ENCODE measurements at places on chromosomes 1 and 21.

- DNase-seq: no peak
Measured at GRCh38 chr1:109767637-109768334, 4.1 kb upstream of the EPS8L3 start.

- no peak for DNase-seq
Measured at GRCh38 chr1:29169976-29170375, 11.7 kb downstream of the SRSF4 start.

DNA sequence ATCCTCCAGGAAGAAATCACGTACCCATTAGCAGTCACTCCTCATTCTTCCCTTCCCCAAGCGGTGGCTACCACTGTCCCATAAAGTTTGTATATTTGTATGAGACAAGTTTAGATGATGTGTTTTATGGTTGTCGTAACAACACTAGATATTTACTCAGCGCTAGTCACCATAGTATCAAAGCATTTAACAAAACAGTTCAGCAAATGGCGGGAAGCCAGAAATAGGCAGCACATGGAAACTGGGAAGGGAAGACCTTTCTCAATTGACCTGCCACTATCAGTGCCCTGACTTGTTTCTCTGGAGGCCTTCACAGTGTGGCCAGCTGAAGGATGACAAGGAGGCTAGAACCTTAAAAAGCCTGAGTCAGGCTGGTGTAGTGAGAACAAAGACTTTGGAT, 31.1 kb downstream of the CNST start:
- no peak for DNase-seq

- DNase-seq: no peak
Measured at GRCh38 chr21:34595457-34595856, 19.5 kb downstream of the RCAN1 start.

DNA sequence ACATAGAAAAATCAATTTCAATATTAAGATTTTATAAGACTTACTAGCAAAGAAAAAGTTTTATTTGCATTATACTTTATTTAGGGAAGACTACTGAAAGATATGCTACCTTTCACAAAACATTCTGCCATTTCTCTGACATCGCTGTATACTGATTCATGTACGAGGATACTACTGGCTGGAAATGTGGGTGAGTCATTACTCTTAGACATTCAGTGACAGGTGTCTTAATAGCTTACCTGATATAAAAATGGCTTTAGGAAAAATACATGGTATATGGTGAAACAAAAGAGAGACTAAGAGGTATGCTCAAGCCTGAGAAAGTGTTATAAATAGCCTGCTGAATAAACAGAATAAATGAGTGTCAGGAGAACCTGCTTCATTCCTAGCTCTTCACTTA, 73.0 kb upstream of the EXO1 start:
- DNase-seq: no peak

DNA sequence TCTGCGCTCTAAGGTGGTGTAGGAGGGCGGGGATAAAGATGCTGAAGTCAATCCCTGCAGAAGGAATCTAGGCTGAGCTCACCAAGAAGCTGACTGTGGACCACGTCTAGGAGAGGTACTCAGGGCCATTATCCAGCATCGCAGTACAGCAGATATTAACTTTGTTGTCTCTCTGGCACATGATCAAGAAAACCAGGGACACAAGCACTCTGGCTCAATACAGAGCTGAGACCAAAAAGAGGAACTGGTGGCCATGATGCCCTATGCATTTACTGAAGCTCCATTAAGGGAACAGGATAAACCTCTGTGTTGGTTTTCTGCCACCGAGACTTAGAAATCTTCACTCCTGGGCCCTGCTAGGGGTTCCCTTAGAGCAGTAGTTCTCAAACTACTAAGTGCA, 38.0 kb upstream of the ANGPTL7 start:
- no peak for DNase-seq

- no peak for DNase-seq
Measured at GRCh38 chr1:214009423-214010196, 21.8 kb downstream of the PROX1 start.

GRCh38 chr1:204344665-204345355, 14.9 kb downstream of the PLEKHA6 start:
- DNase-seq: no peak

DNA sequence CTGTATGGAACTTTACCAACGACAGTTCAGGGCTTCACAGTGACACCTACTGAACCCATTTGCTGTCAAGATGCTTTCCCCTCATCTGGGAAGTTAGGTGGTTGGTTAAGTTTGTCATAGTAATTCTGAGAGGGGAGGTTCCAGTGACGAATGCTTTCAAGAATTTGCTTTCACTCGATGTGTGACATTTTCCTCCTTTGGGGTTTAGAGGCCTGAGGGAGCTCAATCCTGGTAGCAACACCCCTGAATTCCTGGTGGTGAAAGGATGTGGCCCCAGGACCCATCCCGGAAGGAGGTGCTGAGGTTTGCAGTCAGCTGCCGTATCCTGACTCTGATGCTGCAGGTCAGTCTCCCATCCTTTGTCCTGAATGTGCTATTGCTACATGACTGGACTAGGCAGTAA, 2.8 kb downstream of the PIGV start:
- DNase-seq: no peak

- DNase-seq: no peak
Measured at GRCh38 chr1:201270616-201271390, 12.5 kb upstream of the PKP1 start.

DNA sequence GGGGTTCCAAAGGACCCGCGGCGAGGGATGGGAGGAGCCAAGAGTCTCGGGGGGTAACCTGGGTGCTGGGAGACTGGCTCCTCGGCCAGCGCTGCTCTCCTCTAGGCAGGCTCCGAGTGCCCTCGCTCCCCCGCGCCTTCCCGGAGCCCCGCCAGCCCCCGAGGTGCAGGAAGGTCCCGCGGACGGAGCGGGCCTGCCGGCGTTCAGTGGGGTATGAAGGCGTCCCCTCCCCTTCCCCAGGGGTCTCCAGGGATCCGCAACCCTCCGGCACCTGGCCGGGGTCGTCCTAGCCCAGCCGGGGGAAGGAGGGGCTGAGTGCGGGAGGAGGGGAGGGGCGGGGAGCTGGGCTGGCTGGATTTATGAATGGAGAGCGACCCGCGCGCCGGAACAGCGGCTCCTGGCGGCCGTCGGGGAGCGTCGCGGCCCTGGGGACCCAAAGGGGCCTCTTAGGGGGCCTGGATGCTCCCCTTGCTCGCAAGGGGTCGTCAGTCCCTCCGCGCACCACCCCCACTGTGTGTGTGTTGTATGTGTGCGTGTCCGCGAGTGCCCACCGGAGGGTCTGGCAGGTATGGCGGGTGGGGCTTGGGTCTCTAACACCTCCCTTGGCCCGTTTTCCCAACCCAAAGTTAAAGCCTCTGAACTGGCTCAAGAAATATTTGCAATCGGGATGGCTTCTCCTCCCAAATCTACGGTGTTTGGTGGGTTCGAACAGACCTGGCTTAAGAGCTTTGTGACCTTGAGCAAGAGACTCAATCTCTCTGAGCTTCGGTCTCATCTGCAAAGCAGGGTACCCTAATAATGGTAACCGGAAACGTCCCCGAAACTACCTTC, 642 bp downstream of the HCRTR1 start:
- no peak for DNase-seq

DNA sequence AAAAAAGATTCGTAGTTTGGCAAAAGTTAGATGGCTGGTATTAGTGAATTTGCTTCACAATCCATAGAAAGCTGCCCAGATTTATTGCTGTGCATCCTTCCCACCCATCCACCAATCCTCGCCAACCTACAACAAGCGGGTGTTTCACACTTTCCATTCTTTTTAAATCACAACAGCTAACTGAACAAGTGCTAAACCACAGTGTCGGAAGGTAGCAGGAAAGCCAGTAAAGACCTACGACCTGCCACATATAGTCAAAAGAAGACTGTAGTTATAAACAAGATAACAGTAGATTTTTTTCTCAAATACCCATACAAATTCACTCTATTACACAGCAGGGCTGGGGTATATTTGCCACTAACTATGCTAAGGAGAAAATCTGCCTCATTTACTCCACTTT, 47.0 kb upstream of the AIM2 start:
- no peak for DNase-seq

- no peak for DNase-seq
Measured at GRCh38 chr1:162916821-162917613, 56.0 kb upstream of the CCDC190 start.

DNA sequence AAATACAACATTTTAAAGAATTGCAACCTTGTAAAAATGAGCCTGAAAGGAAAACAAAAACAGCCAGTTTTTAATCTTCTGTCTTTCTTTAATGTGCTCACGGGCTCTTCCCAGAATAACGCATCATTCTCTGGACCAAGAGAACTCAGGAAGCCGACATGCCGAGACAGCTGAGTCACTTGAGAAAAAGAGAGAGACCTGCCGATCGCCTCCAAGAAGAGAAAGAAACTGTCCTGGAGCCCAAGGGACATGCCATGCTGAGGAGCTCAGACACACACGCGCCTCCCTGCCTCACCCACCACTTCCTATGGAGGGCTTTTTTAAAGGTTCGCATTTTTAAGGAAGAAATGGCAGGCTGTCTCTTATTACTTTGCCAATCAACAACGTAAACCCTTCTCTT, 176.4 kb downstream of the ZNF281 start:
- DNase-seq: no peak

- DNase-seq: no peak
Measured at GRCh38 chr1:110133436-110133835, 16.9 kb upstream of the SLC6A17 start.

DNA sequence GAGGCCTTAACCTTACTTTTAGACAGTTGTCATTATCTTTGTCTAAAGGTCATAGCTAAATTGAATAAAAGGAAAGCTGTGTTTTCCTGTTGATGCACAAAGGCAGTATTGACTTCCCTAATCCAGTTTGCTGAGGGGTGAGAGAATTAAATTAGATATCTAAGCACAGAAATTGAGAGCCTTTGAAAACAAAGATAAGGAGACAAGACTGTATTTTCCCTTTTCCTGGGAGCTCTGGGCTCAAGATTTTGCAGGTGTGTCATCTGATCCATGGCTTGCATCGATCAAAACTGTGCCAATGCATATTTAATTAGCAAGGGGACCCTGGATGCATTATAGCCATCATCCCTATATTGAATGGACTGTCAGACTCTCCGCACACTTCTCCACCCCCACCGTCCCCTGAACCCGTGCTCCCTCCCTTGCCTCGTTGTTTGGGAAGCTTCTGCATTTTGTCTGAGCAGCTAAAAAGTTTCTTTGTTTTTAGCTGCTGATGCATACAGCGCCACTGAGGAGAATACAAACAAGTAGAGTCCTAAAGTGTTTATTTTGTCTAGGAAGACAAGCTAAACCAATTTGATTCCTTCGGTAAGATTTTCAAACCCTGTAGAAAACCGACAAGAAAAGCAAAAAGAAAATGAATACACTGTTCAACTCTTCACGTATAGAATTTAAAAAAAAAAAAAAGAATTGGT, 186.3 kb downstream of the NFIA start:
- no peak for DNase-seq

DNA sequence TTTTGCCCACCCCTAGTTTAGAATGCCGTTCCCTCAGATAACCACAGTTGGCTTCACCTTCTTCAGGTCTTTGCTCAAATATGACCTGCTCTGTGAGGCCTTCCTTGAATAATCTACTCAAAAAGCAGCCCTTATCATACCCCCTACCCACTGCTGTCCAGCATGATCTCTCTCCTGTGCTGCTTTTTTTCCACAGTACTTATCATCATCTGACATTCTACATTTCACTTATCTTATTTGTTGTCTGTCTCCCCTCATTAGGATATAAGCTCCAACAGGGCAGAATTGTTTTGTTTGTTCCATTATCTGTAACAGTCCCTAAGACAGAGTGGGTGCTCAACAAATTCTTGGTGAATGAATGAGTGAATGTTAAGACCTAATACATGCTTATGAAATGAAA, 18.1 kb downstream of the USP24 start:
- no peak for DNase-seq

- no peak for DNase-seq
Measured at GRCh38 chr1:165383067-165383466, 26.6 kb upstream of the LMX1A start.

GRCh38 chr21:35159881-35160280, 110.8 kb upstream of the RUNX1 start:
- DNase-seq: no peak

- no peak for DNase-seq
Measured at GRCh38 chr1:173925306-173926242, 8.4 kb upstream of the SERPINC1 start.

GRCh38 chr1:86183810-86184209, 27.2 kb upstream of the COL24A1 start:
- no peak for DNase-seq

- DNase-seq: no peak
Measured at GRCh38 chr21:36122977-36123376, 11.9 kb upstream of the CBR3 start.

DNA sequence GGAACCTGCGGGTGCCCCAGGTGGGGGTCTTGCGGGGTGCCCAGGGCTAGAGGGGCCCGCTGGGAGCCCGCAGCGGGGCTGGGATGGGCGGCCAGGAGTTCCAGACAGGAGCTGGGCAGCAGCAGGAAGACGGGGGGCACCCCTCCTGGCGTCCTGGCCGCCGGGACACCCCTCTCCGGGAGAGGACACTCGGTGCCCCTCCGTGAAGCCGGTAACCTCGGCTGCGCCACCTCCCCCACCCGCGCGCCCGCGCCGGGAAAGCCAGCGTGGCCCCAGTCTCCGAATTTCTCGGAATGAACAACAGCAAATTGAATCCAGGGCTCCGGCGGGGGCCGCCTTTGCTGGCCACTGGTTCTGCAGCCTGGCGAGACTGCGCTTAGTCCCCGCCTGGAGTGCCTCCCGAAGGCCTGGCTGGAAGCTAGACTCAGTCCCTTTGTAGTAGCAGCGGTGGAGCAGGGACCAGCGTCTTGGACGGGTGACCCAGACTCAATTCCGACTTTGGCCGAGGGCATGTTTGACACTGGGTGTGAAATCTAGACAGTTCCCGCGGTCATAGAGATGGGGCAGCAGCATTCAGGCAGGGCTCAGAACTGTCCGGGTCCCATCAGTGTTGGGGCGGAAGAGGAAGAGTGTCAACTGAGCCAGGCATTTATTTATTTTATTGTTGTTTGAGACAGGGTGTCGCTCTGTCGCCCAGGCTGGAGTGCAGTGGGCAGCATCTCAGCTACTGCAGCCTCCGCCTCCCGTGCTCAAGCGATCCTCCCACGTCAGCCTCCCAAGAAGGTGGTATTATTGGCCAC, 773 bp downstream of the IFNGR2 start:
- DNase-seq: peak; percentile 22

GRCh38 chr21:33828083-33828482, 87.5 kb downstream of the ATP5PO start:
- DNase-seq: no peak

DNA sequence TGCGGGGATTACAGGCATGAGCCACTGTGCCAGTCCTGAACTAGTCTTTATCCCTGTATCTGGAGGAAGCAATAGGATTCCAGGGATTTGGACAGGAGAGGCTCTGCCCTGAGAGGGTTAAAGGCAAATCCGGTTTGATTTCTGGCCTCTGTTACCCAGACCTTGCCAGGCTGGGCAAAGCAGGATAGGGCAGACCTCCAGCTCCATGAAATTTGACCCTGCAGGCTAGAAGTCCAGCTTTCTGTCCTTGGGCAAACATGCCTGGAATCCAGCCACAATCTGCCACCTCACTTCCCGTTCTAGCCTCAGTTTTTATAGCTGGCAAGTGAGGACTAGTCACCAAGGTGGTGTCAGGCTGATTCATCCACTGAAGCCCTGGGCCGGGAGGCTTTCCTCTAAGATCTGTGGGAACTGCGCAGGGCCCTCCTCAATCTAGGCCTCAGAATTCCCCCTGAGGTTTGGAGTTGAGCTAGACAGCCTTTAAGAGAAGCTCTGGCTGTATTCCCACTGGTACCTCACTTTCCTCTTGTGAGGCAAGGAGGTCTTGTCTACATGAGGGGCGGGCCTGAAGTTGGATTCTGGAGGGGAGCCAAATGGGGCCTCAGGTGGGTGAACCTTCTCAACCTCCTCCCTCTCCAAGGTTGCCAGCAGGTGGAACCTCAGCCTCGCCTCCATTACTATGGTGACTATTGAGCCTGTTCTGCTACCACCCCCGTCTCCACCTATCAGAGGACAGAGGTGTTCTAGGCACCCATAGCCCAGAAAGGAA, 7.0 kb upstream of the P3R3URF start:
- no peak for DNase-seq

All from stimulated activated CD4-positive, alpha-beta T cell treated with anti-CD3 and anti-CD28 coated beads, TNF-alpha, amount 100 ng/mL, for 4 hours (primary cell).